ENCODE measurements at places on chromosomes 11 and 22. TPM values are rescaled to one million over a fixed set of nuclear protein-coding genes. Genes with fewer than 3 reads are reported as not detected.

Gene GTSE1
- total RNA-seq = 76.2 TPM

Gene SYCE3
- total RNA-seq = 0.71 TPM

DNA sequence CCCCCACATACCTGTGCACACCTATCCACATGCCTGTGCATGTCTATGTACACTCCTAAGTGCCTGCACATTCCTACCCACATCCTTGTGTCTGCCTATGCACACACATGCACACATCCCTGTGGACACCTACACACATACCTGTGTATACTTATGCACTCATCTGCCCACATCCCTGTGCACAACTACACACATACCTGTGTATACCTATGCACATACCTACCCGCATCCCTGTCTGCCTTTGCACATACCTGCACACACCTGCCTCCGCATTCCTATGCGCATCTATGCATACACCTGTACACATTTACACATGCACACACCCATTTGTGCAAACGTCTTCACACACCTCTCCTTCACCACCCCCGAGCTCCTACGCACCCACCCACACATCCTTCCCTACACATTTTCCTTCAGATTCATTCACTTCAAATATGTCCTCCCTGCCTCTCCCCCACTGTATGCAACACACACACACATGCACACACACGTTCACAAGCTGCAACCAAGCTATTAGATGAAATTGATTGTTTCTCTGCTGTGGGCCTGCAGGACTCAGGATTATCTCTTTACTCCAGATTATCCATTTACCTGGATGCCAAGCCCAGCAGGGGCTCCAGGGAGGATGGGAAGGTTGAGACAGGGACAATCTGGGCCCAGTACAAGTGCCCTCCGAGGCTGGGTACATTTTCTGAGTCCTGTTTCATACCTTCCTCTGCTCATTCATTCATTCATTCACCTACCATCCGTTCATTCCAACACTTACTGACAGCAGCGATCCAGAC, 53.2 kb downstream of the TSPAN18 start:
- no peak for DNase-seq

- no peak for DNase-seq
Measured at GRCh38 chr11:70089631-70090030, 11.5 kb downstream of the ANO1 start.

DNA sequence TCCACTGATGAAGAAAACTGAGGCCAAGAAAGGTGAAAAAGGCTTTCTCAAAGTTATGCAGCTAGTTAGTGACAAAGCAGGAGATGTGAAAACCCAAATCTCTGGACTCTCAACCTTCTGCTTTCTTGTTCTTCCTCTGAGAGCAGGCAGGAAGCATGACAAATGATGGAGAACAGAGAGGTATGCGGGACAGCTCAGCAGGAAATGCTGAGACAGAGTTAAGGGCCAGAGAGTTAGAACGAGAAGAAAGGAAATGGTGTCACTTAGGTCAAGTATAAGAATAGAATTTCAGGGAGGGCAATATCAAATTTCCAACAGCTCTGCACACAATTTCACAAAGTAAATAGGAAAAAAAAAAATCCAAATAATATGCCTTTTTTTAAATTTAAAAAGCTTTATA, 67.6 kb upstream of the ARHGAP42 start:
- no peak for DNase-seq

Gene OR8J1
- total RNA-seq = not detected

DNA sequence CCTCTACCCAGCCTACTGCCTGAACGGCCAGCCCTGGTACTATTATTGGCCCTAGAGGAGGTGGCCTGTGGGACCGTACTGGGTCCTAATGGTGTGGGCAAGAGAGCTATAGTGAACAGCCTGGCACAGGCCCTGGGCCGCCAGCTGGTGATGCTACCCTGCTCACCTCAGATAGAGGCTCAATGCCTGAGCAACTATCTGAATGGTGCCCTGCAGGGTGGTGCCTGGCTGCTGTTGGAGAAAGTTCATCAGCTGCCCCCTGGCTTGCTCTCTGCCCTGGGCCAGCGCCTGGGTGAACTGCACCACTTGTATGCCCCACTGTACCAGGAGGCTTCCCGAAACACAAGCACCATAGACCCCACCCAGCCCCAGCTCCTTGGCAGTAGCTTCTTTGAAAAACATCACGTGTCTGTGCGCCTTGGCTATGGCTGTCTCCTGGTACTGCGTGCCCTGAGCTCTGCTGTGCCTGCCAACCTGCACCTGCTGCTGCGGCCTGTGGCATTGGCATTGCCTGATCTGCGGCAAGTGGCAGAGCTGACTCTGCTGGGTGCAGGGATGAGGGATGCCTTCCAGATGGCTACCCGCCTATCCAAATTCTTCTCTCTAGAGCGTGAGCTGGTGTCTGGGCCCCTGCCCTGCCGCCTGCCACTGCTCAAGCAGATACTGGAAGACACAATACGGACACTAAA, 49.0 kb downstream of the DNHD1 start:
- no peak for DNase-seq

GRCh38 chr11:70207531-70208131, 4.5 kb downstream of the FADD start:
- DNase-seq = no peak

Measured in activated CD4-positive, alpha-beta memory T cell treated with anti-CD3 and anti-CD28 coated beads, Interleukin-2, amount 10 ng/mL, durations not matched to agents 7 days and 5 days (primary cell).